ENCODE measurements at places on chromosomes 12 and 14.

- DNase-seq, result no peak
These were observed 374 bp downstream of the CYP46A1 start for GRCh38 chr14:99684410-99684934.

DNA sequence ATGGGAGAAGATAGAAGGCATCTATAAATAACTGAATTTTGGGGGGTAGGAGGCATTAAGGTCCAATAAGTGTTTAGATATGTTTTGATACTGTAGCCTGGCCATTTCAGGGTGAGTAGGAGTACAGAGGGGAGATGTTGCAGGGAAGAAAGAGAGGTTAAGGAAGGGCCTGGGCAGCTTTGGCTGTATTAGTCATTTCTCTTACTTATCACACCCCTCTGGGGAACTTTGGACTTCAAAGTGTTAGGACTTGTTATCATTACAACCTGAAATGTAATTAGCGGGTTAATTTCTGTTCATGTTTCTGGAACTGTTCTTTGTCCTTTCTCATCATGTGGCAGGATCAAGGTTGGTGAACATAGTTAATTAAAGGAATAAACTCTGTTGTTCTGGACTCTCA, 40.3 kb downstream of the SUSD6 start:
- DNase-seq, result no peak

- no peak for DNase-seq
These were observed 105.2 kb downstream of the ZFC3H1 start for GRCh38 chr12:71558445-71558844.

DNA sequence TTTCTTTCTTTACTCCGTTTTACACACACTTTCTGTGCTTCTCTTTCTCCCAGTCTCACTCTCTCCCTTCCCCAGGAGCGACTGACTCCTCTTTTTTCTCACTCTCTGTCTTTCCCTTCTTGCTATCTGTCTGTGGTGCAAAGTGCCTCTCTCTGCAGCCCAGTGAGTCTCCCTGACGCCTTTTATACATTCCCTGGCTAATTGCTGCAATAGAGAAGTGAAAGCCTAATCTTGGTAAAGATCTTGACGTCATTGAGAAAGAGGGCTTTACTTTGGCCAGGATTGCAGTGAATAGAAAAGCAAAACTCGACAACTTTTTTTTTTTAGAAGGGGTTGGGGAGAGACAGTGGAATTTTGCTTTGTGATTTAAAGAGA, 706 bp upstream of the DIO2 start:
- DNase-seq, result no peak

GRCh38 chr12:51820526-51821439, 27.7 kb downstream of the FIGNL2 start:
- no peak for DNase-seq

GRCh38 chr12:75850721-75851462, 180.7 kb downstream of the PHLDA1 start:
- no peak for DNase-seq

- DNase-seq, result no peak
These were observed 24.0 kb downstream of the TMEM132C start for GRCh38 chr12:128290938-128291337.

GRCh38 chr12:81300454-81300853, 222.6 kb downstream of the ACSS3 start:
- no peak for DNase-seq

- no peak for DNase-seq
These were observed 22.8 kb upstream of the SRRM4 start for GRCh38 chr12:118958520-118958919.

- no peak for DNase-seq
These were observed 238.1 kb downstream of the FOXN3 start for GRCh38 chr14:89178800-89179535.

GRCh38 chr12:55839345-55840140, 3.2 kb downstream of the MMP19 start:
- no peak for DNase-seq

GRCh38 chr14:100577986-100578431, 9.2 kb downstream of the BEGAIN start:
- DNase-seq, result no peak

GRCh38 chr12:39846304-39846703, 226.7 kb upstream of the ABCD2 start:
- no peak for DNase-seq

GRCh38 chr14:74324931-74325361, 22.2 kb upstream of the ABCD4 start:
- no peak for DNase-seq

DNA sequence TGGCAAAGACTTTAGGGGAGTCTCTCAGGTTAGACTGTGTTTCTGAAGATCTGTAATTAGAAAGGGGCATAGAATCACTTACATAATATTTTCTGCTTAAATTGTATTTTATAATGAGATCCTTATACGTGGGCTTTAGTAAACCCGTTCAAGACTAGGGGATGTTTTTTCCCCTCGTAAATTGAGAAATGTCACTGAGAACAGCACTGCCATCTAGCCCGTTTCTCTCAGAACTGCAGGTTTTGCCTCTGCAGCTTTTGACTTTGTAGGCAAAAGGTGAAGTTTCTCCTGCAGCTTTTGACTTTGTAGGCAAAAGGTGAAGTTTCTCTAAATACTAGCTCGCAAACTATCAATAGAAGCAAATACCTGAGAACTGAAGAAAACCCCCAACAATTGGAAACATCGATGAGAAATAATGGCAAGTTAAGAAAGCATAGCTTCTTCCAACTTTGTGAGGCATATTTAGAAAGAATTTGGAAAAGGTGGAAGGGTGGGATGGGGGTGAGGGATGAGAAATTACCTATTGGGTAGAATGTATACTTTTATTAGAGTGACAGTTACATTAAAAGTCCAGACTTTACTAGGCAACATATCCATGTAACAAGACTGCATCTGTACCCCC, 9.9 kb upstream of the ASPG start:
- DNase-seq, result no peak

- DNase-seq, result no peak
These were observed 699 bp downstream of the DIO3 start for GRCh38 chr14:101561897-101562490.

GRCh38 chr14:79660053-79660939, 551.0 kb downstream of the DIO2 start:
- no peak for DNase-seq

DNA sequence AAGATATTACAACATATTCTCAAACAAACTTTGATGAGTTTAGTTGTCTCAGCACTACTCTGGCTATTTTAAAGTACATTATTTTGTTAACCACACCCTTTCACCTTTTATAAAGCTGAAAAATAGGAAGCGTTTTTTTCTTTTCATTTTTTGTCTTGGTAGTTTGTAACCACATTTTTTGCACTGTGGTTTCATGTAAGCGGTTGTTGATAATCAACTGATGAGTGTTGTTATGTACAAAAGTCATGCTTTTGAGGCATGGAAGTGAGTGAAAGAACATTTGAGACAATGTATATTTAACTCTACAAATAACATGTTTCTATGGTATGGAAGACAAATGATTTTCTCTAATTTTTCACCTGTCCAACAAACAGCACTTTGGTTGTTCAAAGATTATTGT, 52.1 kb upstream of the ATP2B1 start:
- no peak for DNase-seq

GRCh38 chr12:109173443-109174240, 57.3 kb downstream of the ACACB start:
- DNase-seq, result no peak

GRCh38 chr12:105939181-105939721, 199.5 kb downstream of the NUAK1 start:
- DNase-seq, result no peak

DNA sequence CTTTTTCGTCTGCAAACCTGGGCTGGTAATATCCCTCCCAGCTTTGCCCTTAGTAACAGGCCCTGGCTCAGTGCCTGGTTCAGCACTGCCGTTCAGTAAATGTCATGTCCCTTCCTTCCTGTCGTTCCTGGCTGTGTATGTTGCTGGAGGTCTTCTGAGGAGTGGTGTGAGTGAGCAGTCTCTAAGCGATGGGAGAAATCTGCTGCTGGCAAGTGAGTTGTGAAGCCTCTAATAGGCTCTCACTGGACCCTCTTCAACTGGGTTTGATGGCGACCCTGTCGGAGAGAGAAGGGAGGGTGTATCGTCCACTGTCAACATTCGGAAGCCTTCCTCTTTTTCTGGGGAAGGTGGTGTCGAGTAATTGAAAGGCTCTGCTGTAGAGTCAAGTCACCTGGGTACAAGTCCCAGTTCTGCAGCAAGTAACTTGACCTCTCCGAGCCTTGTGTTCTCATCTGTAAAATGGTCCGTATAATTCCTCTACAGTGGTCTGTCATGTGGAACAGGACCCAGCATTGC, 62.8 kb downstream of the HRK start:
- no peak for DNase-seq

- no peak for DNase-seq
These were observed 13.5 kb upstream of the METTL17 start for GRCh38 chr14:20976291-20976690.

GRCh38 chr12:130266751-130267150, 70.9 kb upstream of the PIWIL1 start:
- no peak for DNase-seq

DNA sequence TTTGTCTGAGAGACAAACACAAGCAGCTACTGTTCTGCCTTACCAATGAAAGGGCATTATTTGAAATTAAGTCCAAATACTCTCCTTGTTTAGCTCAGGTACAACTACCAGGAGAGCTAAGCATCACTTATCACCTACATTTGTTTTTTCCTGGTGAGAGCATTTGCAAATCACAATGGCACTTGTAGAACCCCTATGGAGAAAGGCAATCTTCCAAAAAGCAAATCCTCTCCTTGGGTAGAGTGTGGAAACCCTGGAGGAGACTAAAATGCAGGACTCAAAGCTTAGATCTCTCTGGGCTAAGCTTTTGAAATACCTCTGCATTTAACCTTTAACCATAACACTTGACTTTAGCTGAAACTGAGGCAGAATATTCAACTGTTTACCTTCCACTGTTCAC, 20.8 kb downstream of the GTSF1 start:
- no peak for DNase-seq

DNA sequence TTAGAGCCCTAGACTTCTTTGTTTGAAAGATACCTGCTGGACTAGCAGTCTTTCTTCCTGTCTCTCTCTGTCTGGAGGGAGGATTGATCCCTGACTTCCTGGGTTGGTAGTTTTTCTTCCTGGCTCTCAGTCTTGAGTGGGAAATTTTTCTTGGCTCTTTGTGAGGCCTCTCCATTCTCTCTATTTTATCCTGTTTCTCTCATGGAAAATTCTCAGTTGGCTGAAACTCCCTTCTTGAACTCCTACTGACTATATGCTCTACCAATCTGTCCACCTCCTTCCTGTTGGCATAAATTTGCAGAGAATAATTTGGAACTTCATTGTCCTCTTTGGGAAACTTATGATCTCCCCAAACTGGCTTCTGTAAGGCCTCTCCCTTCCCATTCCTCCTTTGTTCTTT, 24.1 kb upstream of the MUCL1 start:
- DNase-seq, result no peak

GRCh38 chr12:43758247-43758727, 303 bp downstream of the PUS7L start:
- DNase-seq, result no peak

GRCh38 chr12:111285200-111285599, 83.7 kb downstream of the PHETA1 start:
- no peak for DNase-seq

- no peak for DNase-seq
These were observed 43.3 kb upstream of the NT5DC3 start for GRCh38 chr12:103884316-103884715.

GRCh38 chr12:118851891-118852290, 129.4 kb upstream of the SRRM4 start:
- no peak for DNase-seq

- DNase-seq, result no peak
These were observed 31.6 kb upstream of the PTPRQ start for GRCh38 chr12:80412343-80412953.

GRCh38 chr12:6307529-6307928, 3.0 kb upstream of the PLEKHG6 start:
- DNase-seq, result no peak

GRCh38 chr12:117447665-117448366, 86.4 kb upstream of the NOS1 start:
- no peak for DNase-seq

DNA sequence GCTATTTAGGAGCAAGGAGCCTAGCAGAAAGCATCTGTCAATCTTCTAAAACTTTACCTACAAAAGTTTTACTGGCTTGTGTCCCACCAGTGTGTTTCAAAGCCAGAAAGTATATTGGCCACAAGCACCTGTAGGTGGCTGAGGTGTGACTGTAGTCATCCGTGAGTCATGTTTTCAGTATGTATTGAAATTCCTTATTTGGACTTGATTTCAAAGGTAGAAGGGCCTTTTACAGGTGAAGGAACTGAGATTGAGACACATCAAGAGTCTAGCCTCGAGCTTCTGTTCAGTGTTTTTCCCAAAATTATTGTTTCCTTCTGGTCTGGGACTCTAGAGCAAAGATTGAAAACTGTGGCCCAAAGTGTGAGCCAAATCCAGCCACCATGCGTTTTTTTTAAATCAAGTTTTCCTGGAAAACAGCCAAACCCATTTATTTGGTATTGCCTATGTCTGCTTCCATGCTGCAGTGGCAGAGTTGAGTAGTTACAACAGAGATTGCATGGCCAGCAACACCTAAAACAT, 195.3 kb upstream of the BCL2L14 start:
- no peak for DNase-seq

DNA sequence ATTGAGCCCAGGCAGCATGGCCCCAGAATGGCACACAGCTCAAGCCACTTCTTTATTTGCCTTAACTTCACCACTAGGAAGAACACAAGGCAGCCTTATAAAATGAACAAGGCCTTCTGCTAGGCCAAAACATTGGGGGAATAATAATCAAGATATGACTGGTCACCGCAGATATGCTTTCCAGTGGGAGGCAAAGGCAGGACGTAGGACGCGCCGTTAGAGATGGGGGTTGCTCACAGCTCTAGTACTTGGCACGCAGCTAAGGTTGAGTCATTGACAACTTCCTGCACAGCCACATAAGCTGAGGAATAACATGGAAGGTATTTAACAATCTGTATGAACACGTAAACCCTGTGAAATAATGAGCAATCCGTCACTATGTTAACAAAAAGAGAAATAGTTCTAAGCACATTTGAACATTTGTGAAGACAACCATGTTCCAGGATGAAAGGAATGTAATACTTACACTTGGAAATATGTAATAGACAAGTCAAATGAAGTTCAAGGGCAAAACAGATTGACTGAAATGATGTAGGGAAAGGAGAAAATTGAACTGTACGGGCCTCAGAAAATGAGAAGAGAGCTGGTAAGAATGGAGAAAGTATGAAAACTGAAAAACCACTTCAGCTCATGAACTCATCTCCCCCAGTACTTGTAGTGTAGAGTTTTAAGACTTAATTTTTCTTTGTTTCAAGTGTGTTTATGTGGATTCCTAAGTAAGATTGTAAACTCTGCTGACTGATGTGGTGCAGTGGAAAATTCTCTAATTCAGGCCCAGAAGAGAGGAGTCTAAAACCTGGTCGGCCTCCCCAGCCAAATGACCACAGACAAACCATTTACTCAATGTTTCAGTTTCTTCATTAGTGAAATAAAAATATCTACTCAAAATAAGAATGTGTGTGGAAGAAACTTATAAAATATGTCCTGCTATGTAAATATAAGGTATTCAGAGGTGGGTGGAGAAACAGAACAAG, 59.3 kb upstream of the CCDC91 start:
- DNase-seq, result no peak
